ENCODE measurements at places on chromosomes 7 and 10.

- no peak for DNase-seq
Observed at GRCh38 chr7:143455491-143455890, 12.2 kb downstream of the TAS2R60 start.

- peak; percentile 16 for DNase-seq
Observed at GRCh38 chr7:122219253-122219865, 75.3 kb upstream of the AASS start.

- DNase-seq: no peak
Observed at GRCh38 chr10:108052981-108053380, 888.5 kb upstream of the SORCS1 start.

- peak; percentile 74 for DNase-seq
Observed at GRCh38 chr10:29957907-29958331, 101.5 kb downstream of the JCAD start.

GRCh38 chr10:100565206-100565985, 29.7 kb downstream of the HIF1AN start:
- no peak for DNase-seq

DNA sequence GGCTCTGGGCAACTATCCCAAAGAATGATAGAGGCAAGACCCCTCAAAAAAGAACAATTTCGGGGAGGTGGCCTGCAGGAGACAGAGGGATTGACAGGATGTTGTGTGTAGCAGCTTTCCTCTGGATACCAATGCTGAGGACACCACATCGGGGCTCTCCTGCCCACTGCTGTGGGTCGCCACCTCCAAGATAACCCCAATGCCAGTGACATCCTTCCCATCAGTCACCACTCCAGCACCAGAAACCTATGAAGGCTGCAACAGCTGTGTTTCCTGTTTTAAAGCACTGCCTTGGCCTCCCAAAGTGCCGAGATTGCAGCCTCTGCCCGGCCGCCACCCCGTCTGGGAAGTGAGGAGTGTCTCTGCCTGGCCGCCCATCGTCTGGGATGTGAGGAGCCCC, 17.6 kb downstream of the ARHGAP19 start:
- peak; percentile 9 for DNase-seq

DNA sequence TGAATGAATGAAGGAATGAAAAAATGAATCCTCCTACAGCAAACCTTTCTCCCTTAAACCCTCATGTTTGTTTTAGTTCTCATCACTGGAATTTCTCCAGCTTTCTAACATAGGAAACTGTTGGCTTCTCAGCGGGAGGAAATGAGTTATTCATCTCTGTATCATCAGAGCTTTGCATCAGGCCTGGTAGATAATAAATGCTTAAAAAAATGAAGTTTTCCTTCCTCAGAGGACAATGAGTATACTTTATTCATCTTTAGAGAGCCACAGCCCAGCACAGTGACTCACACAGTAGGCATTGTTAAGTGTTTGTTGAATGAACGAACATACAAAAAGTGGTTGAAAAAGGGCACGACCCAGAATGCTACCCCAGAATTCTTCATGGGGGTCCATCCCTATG, 62.6 kb downstream of the COL13A1 start:
- DNase-seq: no peak

GRCh38 chr7:115009139-115009538, 87.2 kb downstream of the MDFIC start:
- DNase-seq: peak; percentile 26
